Upper lobe of left lung (tissue), 6 donors: ENCODE measurements at places on chromosomes 4 and X. TPM values are rescaled to one million over a fixed set of nuclear protein-coding genes. Genes with fewer than 3 reads are reported as not detected.

IL1RAPL1 gene
- total RNA-seq: 0.09 TPM

- no peaks in the 10 kb centered on the region for H3K36me3 ChIP-seq
- no peak for DNase-seq
- H3K4me1 ChIP-seq: no peaks in the 10 kb centered on the region
- no peaks in the 10 kb centered on the region for H3K27me3 ChIP-seq
- H3K27ac ChIP-seq: no peak overlapping the region
- H3K4me3 ChIP-seq: no peak overlapping the region
These were observed 66.8 kb downstream of the POLA1 start for GRCh38 chrX:24760363-24761000.

GAGE12H gene
- not detected for total RNA-seq

LRRC66 gene
- total RNA-seq: not detected

GRCh38 chr4:146029939-146030710 is 91.5 kb upstream of the ZNF827 start:
- H3K4me1 ChIP-seq: peaks cover 7% of the 10 kb centered on the region
- no peaks in the 10 kb centered on the region for H3K27me3 ChIP-seq
- no peak overlapping the region for H3K27ac ChIP-seq
- no peak for DNase-seq
- no peaks in the 10 kb centered on the region for H3K36me3 ChIP-seq

AFM gene
- total RNA-seq: not detected

MND1 gene
- total RNA-seq: 1.2 TPM

KIT gene
- total RNA-seq: 4.2 TPM

GRCh38 chrX:10923466-10923865 is 187.7 kb upstream of the HCCS start:
- DNase-seq: no peak
- no peaks in the 10 kb centered on the region for H3K4me1 ChIP-seq
- H3K36me3 ChIP-seq: no peaks in the 10 kb centered on the region
- no peak overlapping the region for H3K27ac ChIP-seq

DNA sequence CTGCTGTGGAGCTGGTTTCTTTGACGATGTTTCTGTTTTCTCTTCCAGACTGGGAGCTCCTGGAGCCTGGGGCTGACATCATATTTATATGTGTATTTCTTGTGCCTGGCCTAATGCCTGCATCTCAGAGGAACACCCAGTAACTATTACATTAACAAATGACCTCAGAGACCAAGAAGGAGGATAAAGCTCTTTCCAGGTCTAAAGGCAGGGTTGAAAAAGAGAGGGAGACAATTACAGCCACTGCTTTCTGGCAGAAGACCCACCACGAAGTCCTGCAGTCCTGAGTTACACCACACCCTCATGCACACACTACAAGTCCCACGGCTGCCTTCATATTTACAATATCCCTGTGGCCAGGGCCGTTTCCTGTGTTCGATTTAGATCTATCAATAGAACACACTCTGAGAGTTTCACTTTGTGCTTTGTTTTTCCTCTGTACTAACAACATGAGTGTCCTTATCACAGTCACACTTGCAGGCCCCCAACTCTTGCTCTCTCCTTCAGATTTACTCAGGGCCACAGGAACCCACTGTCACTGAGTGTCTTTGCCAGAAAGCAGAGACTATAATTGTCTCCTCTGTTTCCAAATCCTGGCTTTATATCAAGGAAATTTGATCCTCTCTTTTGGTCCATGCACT is 535.5 kb downstream of the MID1IP1 start:
- no peaks in the 10 kb centered on the region for H3K36me3 ChIP-seq
- no peak overlapping the region for H3K4me3 ChIP-seq
- no peaks in the 10 kb centered on the region for H3K4me1 ChIP-seq

GABRG1 gene
- not detected for total RNA-seq

DNA sequence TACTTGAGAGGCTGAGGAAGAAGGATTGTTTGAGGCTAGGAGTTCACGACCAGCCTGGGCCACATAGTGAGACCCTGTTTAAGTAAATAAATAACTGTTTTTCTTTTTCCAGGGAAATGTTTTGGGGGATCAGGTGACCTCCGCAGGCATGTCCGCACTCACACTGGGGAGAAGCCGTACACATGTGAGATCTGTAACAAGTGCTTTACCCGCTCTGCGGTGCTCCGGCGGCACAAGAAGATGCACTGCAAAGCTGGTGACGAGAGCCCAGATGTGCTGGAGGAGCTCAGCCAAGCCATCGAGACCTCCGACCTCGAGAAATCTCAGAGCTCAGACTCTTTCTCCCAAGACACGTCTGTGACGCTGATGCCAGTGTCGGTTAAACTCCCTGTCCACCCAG is 30.5 kb downstream of the ZBTB49 start:
- H3K36me3 ChIP-seq: peaks cover 48% of the 10 kb centered on the region
- no peak overlapping the region for H3K27ac ChIP-seq
- no peak overlapping the region for H3K4me3 ChIP-seq
